Smooth muscle cell of the pulmonary artery (primary cell): ENCODE measurements at places on chromosomes 1 and 21. TPM values are rescaled to one million over a fixed set of nuclear protein-coding genes. Genes with fewer than 3 reads are reported as not detected.

Gene C1QA
- total RNA-seq = not detected in 2 replicates

Gene ANGPTL3
- total RNA-seq = not detected in 2 replicates

Gene PRDX1
- 350 and 387 TPM in 2 replicates for total RNA-seq

Gene PIK3CD
- total RNA-seq = 3.3 and 7.9 TPM in 2 replicates

Gene ZNF436
- total RNA-seq = 16.0 and 20.3 TPM in 2 replicates
